ENCODE measurements at places on chromosomes 5 and 9.
A peak's percentile ranks its signal among the peaks of the same experiment; 100 is the strongest.

- no peak for DNase-seq
Measured at GRCh38 chr5:111060169-111060568, 11.3 kb upstream of the TSLP start.

DNA sequence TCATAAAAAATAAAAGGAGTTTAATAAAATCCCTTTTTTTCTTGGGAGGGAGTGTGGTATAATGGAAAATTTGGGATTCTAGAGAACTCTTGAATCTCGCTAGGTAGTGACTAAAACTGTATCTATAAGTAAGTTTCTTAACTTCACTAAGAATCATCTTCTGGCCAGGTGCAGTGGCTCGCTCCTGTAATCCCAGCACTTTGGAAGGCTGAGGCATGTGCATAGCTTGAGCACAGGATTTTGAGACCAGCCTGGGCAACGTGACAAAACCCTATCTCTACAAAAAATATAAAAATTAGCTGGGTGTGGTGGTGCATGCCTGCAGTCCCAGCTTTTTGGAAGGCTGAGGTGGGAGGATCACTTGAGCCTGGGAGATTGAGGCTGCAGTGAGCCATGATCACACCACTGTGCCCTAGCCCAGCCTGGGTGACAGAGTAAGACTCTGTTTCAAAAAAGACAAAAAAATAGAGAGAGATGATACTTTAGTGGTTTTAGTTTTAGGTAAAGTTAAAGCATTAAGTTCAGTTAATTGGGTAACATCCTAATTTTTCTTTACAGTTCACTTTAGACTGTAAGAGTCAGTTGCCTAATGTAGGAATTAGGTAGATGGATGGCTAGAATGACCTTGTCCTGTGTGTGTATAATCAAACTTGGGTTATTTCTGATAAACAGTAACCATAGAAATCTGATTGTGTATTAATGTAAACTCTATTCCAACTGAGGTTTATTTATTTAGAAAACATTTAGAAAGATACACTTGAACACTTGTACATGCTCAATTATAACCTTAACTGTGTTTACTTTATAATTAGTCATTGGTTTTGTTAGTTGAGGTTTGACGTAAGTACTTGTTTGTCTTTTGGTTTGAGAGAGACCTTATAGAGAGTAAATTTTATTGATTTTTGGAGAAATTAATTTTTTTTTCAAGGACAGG is 17.8 kb downstream of the UNC13B start:
- DNase-seq, result no peak

DNA sequence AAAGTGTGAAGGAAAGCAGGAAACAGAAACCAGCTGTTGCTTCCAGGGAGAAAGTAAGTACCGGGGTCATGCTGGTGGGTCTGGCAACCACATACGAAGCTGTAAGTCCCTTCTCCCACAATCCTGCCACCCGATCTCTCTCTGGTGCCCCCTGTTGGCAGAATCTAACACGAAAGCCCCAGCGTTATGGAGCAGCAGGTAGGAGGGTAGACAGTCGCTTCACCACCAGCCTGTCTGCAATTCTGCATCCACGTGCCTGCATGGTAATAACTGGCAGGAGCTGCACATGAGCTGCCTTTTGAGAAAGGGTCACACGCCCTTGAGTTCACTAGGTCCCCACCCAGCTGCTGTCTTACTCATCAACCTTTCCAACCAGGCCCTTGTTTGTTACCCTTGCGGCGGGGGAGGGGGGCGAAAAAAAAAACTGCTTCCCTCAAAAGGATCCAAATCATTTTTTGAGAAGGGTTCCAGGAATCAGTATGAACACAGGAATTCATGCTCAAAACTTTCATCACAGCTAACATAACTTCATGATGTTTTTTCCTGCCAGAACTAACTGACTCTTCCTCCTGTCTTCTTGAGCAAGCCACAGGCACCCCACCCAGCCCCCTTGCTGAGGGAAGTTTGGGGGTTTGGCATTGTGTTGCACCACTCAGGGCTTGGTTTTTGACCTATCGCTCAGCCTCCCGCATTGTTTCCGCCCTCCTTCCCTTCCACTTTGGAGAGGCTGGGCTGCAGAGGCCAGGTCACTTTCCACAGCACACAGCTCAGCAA is 19.6 kb upstream of the TMEM252 start:
- DNase-seq, result peak; percentile 22

- DNase-seq, result no peak
Measured at GRCh38 chr9:7297521-7297920, 502.1 kb downstream of the DMAC1 start.

DNA sequence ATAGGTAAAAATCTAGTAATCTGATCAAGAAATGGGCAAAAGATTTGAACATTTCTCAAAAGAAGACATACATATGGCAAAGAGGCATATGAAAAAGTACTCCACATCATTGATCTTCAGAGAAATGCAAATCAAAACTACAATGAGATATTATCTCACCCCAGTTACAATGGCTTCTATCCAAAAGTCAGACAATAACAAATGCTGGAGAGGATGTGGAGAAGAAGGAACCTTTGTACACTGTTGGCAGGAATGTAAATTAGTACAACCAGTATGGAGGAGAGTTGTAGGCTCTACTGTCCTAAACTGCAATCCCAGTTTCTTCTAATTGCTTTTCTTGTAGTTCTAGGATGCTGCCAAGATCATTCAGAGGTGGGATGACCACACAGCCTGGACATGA is 193.5 kb upstream of the RFX3 start:
- DNase-seq, result no peak

GRCh38 chr9:77916820-77917219 is 114.8 kb downstream of the GNAQ start:
- DNase-seq, result no peak
